ENCODE measurements at places on chromosomes 3 and 15.

GRCh38 chr3:138877226-138877625 is 42.5 kb upstream of the PIK3CB start:
- DNase-seq, result no peak

GRCh38 chr3:45687828-45688193 is 1.4 kb upstream of the SACM1L start:
- DNase-seq, result no peak

- no peak for DNase-seq
These were observed 2.4 kb upstream of the REC114 start for GRCh38 chr15:73440571-73440970.

GRCh38 chr3:134654031-134654430 is 3.2 kb upstream of the KY start:
- DNase-seq, result no peak

- DNase-seq, result no peak
These were observed 221.4 kb upstream of the SUCLG2 start for GRCh38 chr3:67875858-67876257.

- no peak for DNase-seq
These were observed 233.6 kb downstream of the WDR72 start for GRCh38 chr15:53525894-53526293.

Data from activated T-helper 9 cell treated with anti-CD3 and anti-CD28 coated beads, Interleukin-2, amount 50 U/mL, for 16 hours (primary cell).